ENCODE measurements at places on chromosomes 13 and 19. TPM values are rescaled to one million over a fixed set of nuclear protein-coding genes. Genes with fewer than 3 reads are reported as not detected.
A peak's percentile ranks its signal among the peaks of the same experiment; 100 is the strongest.

GRCh38 chr19:44552324-44552723 is 22.8 kb upstream of the CEACAM20 start:
- no peak for DNase-seq

GRCh38 chr19:10003271-10003670 is 7.0 kb downstream of the COL5A3 start:
- no peak for DNase-seq

DNA sequence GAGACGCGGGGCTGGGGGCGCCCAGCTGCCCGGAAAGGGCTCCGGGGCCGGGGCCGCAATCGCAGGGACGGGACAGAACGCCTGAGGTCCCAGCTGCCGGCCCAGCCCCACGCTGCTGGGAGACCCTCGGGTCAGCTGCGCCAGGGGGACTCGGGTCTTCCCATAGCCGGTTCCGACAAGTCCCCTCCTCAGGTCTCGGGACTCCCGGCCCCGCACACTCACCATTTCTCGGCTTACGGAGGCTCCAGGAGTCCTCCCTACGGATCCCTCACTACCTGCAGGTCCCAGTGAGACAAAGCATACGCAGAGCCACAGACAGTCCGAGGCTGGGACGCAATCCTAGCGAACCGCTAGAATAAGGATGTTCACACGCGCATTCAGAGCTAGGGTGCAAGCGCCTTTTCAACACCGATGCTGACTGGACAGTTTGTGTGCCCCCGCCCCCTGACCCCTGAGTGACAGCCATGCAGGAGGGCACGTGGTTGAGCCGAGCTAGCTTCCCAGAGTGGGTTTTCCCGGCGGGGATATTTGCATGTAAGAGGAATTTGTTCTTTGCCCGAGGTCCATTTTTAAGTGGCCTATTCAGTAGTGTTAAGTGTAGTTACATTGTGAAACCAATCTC is 13.6 kb downstream of the ZNF490 start:
- DNase-seq = no peak

DNA sequence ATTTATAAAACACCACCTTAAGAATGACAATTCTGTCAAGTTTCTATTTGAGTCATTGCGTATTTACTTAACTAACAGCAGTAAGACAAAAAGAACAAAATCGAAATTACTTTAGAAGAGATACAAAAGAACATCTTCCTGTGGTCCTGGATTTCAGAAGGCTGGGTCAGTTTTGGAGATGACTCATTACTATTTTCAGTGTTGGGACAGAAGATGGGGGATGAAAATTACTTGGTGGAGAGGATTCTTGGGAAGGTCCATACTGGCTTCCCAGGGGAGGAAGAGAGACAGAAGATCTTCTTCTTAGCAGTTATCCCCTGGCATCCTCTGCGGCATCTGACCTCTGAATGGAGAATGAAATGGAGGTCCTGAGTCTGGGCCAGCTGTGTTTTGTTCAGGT is 33.5 kb upstream of the CSNK1A1L start:
- DNase-seq = no peak

GRCh38 chr19:5108123-5108596 is 139.2 kb downstream of the KDM4B start:
- no peak for DNase-seq

DNA sequence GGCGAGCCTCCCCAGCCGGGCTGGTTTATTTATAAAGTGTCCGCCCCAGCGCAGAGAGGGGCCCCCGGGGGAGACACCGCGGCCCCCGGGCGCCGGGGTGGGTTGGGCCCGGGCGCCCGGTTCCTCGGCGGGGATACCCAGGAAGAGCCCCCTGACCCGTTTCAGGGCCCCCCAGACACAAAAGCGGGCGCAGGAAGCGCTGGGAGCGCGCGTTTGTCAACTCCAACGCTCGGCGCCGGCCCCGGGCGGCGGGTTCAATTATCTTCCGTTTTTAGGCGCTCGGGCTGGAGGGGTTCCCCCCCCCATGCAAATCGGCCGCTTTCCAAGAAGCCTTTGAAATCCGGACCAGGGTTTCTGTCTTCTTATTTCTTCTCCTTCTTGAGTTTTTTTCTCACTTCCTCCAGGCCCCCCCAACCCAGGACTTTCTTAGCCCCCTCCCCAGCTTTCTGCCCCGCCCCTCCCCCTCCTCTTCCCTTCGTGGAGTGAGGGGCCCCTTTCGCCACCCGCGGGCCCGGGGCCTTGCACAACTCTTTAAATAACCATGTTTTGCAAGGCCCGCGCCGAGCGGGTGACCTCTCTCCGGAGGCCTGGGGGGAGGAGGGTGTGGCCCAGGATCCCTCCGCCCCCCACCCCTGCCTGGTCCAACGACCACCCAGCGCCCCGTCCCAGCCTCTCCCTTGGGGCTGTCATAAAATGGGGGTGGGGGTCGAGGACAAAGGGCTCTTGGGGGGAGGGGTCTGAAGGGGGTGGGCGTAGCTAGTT is 935 bp downstream of the ARID3A start:
- peak; percentile 69 for DNase-seq

Gene LILRA2
- total RNA-seq = 0.60 TPM

Gene TIMM13
- total RNA-seq = 49.7 TPM

All from ovary (tissue), 10 donors.